ENCODE measurements at places on chromosomes 4 and X. TPM values are rescaled to one million over a fixed set of nuclear protein-coding genes. Genes with fewer than 3 reads are reported as not detected.

GRCh38 chrX:98448524-98448923, 1564.8 kb downstream of the RPA4 start:
- no peak overlapping the region for H3K27ac ChIP-seq
- H3K4me3 ChIP-seq = no peak overlapping the region
- H3K4me1 ChIP-seq = no peaks in the 10 kb centered on the region
- no peaks in the 10 kb centered on the region for H3K36me3 ChIP-seq

- peaks cover 77% of the 10 kb centered on the region for H3K36me3 ChIP-seq
- peaks cover under 1% of the 10 kb centered on the region for H3K4me1 ChIP-seq
- no peak overlapping the region for H3K4me3 ChIP-seq
- no peak overlapping the region for H3K27ac ChIP-seq
These were observed 7.5 kb upstream of the UVSSA start for GRCh38 chr4:1339489-1339888.

- H3K4me3 ChIP-seq = no peak overlapping the region
- H3K4me1 ChIP-seq = peaks cover 30% of the 10 kb centered on the region
- DNase-seq = no peak
- no peaks in the 10 kb centered on the region for H3K36me3 ChIP-seq
- H3K27me3 ChIP-seq = no peaks in the 10 kb centered on the region
These were observed 33.5 kb upstream of the DCX start for GRCh38 chrX:111445485-111445884.

GRCh38 chrX:25650216-25650820, 487.8 kb upstream of the MAGEB18 start:
- no peak for DNase-seq
- H3K27me3 ChIP-seq = no peaks in the 10 kb centered on the region
- H3K4me1 ChIP-seq = no peaks in the 10 kb centered on the region
- H3K36me3 ChIP-seq = no peaks in the 10 kb centered on the region

DNA sequence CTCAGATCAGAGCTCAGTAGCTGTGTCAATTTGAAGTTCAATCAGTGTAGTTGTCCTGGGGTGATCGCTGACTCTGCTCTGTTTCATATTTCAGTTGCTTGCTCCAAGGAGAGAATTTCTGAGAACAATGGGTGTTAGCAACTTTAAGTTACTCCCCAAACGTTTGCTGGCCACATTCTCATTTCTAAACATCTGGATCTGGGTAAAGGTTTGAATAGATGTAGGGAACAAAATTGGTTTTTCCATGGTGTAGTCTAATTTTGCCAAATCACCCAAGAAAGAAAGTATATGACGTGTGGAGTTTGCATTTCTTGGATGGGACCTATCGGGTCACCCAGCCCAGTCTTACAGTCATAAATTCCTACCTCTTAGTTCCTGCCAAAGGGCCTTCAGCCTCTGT, 103.7 kb downstream of the AKAP4 start:
- H3K27ac ChIP-seq = no peak overlapping the region
- peaks cover 4% of the 10 kb centered on the region for H3K36me3 ChIP-seq
- H3K27me3 ChIP-seq = no peaks in the 10 kb centered on the region
- DNase-seq = no peak

DNA sequence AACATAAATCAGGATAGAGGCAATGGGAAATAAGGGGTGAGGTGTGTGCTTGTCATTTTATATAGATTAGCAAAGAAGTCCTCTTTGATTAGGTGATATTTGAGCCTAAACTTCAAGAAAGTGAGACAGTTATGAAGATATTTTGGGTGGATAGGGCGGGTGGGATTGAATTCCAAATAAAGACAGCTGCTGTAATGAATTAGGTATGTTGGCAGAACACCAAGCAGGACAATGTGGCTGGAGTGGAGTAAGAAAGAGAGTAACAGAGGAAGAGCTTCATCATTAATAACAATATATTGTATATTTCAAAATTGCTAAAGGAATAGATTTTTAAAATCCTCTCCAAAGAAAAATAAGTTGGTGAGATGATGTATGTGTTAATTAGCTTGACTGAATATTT, 91.0 kb upstream of the CENPE start:
- DNase-seq = no peak
- H3K36me3 ChIP-seq = no peaks in the 10 kb centered on the region
- no peaks in the 10 kb centered on the region for H3K27me3 ChIP-seq
- no peak overlapping the region for H3K4me3 ChIP-seq
- peaks cover 3% of the 10 kb centered on the region for H3K4me1 ChIP-seq

ZNF718 gene
- total RNA-seq = 10.8 TPM
